ENCODE measurements at places on chromosomes 7 and 10.

- DNase-seq: peak; percentile 21
These were observed 140.9 kb downstream of the PLPP4 start for GRCh38 chr10:120597902-120598301.

- no peak for DNase-seq
These were observed 8.3 kb upstream of the SMKR1 start for GRCh38 chr7:129494041-129494440.

DNA sequence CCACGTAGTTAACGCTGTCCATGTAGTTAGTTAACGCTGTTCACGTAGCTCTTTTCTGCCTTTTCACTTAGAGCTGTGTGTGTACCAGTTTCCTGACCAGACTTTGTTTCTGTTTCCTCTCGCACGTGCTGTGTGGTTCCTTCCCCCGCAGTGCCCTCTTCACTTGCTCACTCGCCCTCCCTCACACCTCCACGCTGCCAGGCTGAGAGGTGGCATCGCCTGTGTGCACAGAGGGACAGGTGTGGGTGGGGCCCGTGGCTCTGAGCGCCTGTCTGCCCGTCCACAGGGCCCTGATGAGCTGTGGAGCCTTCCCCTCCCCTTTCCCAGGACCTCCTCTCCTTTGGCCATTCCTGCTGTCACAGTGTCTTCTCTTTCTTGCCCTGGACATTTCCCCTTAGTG is 30.6 kb downstream of the WDR37 start:
- no peak for DNase-seq

GRCh38 chr10:123938890-123939289 is 47.3 kb upstream of the CPXM2 start:
- no peak for DNase-seq

GRCh38 chr10:130558746-130559546 is 422.8 kb downstream of the GLRX3 start:
- peak; percentile 11 for DNase-seq

- no peak for DNase-seq
These were observed 8.5 kb downstream of the ZDHHC16 start for GRCh38 chr10:97454330-97455036.

GRCh38 chr10:17665747-17666146 is 21.8 kb downstream of the STAM start:
- DNase-seq: no peak

GRCh38 chr7:41439515-41439879 is 263.4 kb downstream of the INHBA start:
- peak; percentile 57 for DNase-seq

DNA sequence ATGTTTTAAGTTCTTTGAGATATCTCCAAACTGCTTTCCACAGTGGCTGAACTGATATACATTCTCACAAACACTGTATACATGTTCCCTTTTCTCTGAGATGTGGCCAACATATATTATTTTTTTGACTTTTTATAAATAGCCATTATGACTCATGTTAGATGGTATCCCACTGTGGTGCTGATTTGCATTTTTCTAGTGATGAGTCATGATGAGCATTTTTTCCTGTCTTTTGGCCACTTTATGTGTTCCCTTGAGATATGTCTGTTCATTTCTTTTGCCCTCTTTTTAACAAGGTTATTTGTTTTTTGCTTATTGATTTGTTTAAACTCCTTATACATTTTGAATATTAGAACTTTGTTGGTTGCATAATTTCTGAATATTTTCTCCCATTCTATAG is 1055.1 kb downstream of the NXPH1 start:
- no peak for DNase-seq

GRCh38 chr7:157440346-157441022 is 103.7 kb downstream of the DNAJB6 start:
- DNase-seq: peak; percentile 22

DNA sequence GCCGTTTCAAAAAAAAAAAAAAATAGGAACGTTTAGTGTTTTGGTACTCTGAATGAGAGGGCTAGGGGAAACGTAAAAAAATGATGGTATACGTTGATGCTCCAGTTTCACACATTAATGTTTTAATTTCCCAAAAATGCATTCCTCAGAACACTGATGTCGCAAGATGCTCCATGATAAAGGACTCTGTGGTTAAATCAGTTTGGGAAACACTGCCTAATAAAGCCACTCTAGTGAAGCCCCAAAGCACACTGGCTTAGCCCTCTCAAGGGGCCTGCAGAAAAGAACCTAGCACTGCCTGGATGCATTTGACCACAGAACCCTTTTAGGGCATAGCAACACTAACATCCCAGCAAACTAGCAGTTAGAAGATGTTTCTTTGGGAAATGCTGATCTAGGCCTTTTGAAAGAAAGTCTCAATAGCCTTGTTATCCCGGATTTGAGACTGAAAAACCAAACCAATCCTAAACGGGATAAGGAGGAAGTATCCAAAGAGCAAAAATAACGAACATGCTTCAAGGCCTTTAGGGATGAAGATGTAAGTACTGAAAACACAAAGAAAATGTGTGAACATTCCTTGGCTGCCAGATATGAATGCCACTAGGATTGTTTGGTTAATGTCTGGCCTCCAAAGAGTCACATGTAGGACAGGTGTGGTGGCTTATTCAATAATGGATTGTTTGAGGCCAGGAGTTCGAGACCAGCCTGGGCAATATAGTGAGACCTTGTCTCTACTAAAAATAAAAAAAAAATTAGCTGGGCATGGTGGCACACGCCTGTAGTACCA is 11.0 kb downstream of the DLG5 start:
- DNase-seq: no peak

- no peak for DNase-seq
These were observed 38.6 kb upstream of the AGK start for GRCh38 chr7:141512597-141512996.

- peak; percentile 0 for DNase-seq
These were observed 29.3 kb upstream of the YAE1 start for GRCh38 chr7:39536951-39537350.

DNA sequence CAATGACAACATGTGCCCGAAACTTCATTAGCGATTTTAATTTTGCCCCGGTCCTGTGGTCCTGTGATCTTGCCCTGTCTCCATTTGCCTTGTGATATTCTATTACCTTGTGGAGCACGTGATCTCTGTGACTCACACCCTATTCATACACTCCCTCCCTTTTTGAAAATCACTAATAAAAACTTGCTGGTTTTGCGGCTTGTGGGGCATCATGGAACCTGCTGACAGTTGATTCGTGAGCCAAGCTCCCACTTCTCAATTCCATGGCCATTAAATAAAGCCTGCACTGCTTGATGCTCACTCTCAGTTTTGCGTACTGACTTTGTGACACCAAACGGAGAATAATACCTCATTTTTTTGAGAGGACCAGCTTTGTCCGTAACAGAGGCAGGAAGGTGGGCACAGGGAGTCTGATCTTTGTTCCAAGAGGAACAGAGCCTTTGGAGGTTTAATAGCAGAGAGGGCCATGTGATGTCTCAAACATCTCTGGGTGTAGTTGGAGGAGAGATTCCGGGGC is 3.8 kb upstream of the ADAMTS14 start:
- DNase-seq: no peak

GRCh38 chr10:75211007-75211691 is 553 bp downstream of the VDAC2 start:
- DNase-seq: peak; percentile 57

- DNase-seq: peak; percentile 73
These were observed 222.3 kb upstream of the MKLN1 start for GRCh38 chr7:131105294-131105798.

GRCh38 chr10:96765406-96766240 is 45.3 kb upstream of the PIK3AP1 start:
- peak; percentile 65 for DNase-seq

DNA sequence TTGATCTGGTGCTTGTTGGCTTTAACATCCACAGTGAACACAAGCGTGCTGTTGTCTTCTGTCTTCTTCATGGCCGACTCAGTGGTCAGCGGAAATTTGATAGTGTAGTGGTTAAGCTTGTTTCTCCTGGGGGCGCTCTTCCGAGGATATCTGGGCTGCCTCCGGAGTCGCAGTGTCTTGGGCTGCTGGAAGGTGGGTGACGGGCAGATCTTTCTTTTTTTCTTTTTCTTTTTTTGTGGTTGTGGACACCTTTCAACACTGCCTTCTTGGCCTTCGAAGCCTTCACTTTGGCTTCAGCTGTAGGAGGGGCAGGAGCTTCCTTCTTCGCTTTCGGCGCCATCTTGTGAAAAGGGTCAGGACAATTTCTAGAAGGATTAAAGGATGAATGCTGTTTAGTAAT is 23.8 kb upstream of the RPA3 start:
- DNase-seq: peak; percentile 49

GRCh38 chr10:123891144-123892071 is at the start of gene CPXM2:
Gene CPXM2, minus strand, starts transcription at chr10:123891807. Its CDS starts 148 bp downstream, at chr10:123891659.
- peak; percentile 88 for DNase-seq

GRCh38 chr7:7103343-7104313 is 78.7 kb upstream of the C1GALT1 start:
- DNase-seq: no peak

DNA sequence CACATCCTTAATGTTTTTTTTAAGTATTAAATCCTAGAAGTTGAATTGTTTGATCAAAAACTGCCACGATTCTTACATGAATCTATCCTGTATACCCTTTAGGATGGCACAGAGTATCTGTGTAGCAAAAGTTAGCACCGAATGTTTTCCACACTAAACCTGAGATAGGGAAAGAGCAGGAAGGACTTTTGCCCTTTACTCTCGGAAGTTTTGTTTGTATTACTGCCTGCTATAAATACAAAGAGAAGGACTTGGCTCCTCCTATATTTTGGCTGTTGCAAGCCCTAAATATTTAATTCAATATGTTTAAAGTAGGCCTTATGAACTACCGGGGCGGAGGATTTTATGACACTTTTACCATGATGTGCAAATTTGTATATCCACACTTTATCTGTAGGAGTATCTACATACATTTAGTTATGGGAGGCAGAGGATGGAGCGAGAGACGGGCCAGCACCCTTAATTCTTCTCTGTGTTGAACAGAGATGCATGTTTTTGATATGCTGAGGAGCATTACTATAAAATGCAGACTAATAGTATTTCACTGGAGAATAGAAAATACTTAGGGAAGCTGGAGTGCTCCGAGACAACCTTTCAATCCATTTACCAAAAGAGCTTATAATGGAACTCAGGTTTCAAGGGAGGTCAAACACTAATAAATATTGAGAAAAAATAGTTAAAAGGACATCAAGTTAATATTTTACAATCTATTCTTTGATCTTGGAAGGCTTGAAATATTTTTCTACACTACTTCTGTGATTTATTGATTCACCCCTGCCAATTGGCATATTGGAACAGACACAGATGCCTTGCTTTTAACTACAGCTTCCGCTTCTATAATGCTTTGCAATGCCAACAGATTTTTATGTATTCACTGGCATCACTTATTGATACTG is 97.4 kb downstream of the CHN2 start:
- no peak for DNase-seq

- no peak for DNase-seq
These were observed 155.1 kb downstream of the BICC1 start for GRCh38 chr10:58667658-58668310.

DNA sequence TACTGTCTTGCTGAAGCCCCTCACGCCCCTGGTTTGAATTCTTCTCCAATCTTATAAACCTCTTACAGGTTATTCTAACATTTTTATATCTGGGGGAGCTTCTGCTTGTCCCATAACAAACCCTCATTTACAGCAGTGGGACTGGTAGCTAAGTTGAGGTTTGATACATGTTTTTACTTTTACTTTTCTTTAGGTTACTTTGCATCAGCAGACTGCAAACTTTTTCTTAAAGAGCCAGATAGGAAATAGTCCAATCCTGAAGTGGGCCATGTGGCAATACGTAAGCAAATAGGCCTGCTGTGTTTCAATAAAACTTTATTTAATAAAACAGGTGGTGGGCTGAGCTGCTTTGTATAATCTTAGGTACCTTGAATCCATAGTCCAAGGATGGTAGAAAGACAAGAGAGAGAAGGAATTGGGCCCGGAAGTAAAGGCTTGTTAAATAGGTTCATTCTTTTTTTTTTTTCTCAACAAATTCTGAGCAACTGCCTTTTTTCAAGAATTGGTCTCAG is 27.3 kb downstream of the RAB18 start:
- DNase-seq: no peak

- peak; percentile 67 for DNase-seq
These were observed 570.7 kb downstream of the REEP3 start for GRCh38 chr10:64091897-64092296.

DNA sequence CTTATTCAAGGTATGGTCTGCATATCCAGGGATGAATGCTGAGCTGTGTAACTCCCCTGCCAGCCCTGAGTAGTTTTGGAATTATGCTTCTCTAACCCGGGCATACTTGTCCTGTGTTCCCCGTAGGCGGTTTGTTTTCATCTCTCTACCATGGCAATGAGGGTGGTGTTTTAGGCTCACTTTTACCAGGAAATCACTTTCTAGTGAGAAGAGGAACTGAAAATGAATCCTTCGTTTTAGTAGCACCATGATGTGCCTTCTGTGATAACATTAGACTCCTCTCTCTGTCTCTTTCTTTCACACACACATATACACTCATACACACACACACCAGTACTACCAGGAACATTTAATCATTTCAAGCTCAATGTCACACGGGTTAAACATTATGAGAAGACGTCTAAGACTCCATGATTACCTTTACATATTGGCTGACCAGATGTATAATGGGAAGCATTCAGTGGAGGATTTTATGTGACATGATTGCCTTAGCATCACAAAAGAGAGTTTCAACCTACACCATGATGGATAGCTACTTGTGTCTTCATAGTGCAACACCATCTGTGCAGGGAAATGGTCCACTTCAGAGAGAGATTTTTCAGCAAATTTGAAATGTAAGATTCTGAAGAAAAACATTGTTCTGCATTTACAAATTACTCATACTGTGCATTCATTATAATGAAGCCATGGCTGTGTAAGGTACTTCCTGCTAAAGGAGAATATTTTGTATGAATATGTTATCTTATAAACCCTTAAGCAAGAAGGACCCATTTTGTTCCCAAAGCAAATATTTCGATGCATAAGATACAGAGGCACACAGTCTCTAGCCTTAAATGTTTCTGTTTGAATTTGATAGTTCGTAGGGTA is 31.0 kb upstream of the PFKP start:
- DNase-seq: no peak

- no peak for DNase-seq
These were observed 106.2 kb upstream of the KCTD7 start for GRCh38 chr7:66522518-66522917.

- no peak for DNase-seq
These were observed 26.2 kb downstream of the HIBADH start for GRCh38 chr7:27636326-27637006.

DNA sequence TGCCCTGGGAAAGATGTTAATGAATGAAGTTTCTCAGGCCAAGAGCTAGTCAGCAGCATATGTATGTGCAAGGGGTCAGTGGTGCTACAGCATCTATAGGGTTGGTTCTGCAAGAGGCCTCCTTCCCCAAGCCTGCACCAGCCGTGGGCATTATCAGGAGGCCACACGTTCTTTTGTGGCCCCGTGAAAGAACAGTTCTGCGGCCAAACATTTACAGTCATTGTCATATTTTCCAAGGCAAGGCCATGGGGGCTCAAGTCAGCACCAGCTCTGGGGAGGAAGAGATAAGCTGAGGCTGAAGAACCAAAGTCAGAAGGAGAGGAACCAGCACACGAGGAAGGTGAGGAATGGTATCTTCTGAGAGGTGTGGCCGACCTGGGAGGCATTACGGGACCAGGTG is 54.4 kb upstream of the TMEM72 start:
- DNase-seq: peak; percentile 37
